CD14-positive monocyte (primary cell): ENCODE measurements at places on chromosomes 1 and 21.
A peak's percentile ranks its signal among the peaks of the same experiment; 100 is the strongest.

DNA sequence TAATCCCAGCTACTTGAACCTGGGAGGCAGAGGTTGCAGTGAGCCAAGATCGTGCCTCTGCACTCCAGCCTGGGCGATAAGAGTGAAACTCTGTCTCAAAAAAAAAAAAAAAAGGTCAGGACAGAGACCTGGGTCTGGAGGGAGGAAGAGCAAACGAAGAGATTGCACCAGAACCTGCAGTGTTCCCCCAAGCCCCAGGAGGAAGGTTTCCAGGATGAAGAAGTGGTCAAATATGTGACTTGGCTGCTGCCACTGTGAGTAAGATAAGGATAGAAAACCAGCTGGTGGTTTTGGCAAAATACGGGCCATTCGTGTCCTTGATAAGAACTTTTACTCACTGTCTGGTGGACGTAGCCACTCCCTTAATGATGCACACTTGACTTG is 42.2 kb downstream of the CLDN14 start:
- DNase-seq: peak; percentile 33

- DNase-seq: no peak
These were observed 91.1 kb upstream of the TLR5 start for GRCh38 chr1:223234170-223234514.

GRCh38 chr1:8118031-8118451 is 91.9 kb upstream of the ERRFI1 start:
- no peak for DNase-seq

DNA sequence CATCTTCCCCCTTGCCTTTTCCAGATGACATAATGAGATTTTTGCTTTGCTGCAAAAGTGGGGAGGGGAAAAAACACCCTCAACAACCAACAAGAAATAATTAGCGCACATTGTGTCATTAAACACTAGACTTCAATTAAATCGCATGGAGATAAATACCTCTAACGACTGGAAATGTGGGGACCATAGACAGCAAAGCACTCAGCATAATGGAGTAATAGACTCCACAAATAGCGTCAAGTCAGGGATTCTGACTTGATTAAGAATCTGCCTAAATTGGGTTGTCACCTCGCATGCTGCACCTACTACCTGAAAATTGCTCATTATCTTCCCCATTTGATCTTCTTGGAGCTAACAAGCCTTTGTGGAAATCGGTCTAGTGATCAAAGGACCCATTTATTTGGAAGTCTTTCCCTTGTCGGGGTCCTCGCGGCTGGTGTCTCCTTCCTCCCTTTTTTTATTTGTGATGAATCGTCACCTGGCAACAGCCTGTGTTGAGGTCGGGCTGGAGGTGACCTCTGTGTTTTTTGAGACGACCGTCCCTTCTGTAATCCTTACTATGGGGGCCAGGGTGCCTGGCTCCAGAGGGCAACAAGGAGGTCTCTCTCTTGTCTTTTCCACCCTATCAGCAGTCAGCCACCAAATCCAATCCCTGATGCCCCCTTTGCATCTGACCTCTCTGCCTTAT is 75.3 kb upstream of the IGSF21 start:
- DNase-seq: no peak

DNA sequence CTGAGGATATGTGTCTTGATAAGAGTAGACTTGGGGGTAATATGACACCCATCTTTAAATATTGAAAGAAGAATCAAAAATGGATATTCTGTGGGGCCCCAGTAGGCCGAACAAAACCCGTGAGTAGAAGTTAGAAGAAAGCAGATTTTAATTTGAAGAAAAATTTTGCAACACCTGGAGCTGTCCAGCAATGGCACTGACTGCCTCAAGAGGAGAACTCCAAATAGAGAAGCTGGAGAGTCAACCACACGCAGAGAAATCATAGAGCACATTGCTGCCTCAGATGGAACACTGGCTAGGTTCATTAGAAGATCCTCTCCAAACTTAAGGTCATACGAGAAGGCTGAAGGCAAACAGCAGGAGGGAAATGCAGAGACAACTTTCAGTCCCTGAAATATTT is 6.8 kb downstream of the NHLH1 start:
- no peak for DNase-seq

DNA sequence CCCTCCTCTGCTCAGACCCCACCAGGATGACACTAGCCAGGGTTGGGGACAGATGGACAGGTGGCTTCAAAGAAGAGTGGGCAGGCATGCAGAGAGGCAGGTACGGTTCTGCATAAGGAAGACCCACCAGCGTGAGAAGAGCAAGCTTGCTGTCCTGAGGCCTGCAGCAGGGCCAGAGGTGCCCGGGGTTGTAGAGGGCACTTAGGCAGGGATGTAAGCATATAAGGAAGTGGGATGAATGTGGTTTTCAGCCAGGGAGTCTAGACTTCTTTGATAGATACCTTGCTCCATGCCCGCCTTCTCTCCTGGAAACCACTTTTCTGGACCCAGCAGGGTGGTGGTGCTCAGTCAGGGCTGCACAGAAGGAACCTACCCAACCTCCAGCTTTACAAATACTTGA is 1.4 kb downstream of the TTC39A start:
- no peak for DNase-seq

DNA sequence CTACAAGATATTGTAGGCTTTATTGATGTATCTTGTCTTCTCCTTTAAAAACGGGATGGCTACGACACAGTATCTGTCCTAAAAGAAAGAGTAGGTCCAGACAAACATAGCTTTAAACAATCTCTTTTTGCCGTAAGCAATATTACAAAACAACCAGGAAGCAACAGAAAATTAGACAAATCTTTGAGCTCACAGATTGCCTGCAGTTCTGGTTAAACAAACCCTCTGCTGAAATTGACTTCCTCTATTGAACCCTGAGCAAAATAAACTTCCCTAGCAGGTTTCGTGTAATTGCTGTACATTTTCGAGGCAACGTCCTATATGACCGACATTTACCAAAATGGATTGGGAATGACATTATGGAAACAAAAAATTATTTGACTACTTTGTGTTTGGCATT is 50.6 kb downstream of the CHML start:
- DNase-seq: peak; percentile 26

- no peak for DNase-seq
These were observed 33.9 kb upstream of the SELENON start for GRCh38 chr1:25765923-25766589.

GRCh38 chr1:98331243-98331642 is 330.3 kb upstream of the SNX7 start:
- DNase-seq: no peak

DNA sequence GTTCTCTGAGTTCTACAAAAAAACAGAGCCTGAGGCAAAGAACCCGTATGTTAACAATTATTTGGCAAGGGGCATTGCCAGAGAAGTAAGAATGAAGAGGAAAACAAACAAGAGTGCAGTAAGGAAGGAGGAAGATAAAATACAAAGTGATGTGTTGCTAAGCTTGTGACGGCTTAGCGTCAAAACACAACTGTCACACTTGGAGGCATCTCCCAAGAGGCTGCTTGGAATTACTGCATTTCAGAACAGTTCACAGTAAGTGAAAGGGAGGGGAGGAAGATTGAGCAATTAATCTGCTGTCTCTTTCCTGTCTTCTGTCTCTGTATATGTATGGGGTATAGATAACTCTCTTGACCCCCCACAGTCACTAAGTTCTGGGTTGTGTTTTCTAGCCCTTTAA is 1017.0 kb upstream of the TMPRSS15 start:
- DNase-seq: no peak

DNA sequence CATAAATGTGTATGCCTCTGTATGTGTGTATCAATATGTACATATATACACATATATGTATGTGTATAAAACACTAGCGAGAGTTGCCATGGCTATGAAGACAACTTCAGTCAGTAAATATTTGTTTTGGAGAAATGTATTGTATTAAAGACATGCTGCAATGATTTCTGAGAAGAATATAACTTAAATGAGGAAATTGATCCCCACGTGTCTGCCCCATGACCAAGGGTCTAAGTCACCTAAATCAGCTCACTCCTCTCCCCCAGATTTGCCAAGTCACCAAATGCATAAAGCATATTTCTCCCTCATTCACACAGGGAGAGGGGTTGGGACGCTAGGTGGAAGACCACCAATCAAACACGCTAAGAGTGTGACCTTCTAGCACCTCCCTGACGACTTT is 58.3 kb upstream of the LYST start:
- DNase-seq: no peak

DNA sequence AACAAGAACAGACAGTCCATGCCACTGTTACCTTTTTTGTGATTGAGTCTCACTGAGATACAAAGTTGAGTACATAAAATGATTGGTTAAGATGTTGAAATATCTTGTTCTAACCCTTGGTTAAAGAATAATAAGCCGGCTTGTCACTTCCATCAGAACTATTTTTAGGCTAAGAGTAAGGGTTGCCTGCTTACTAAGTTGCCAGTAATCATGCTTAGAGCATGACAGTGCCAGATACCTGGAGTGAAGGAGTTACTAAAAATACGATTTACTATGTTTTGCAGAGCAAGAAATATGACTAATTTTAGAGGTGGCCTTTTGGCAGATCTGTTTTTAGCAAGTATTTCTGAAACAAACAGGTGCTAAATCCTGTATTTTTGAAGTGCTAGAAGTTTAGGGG is 6.0 kb downstream of the HUNK start:
- no peak for DNase-seq

- DNase-seq: no peak
These were observed 13.4 kb upstream of the LRRC47 start for GRCh38 chr1:3809680-3810079.

- no peak for DNase-seq
These were observed 116.9 kb downstream of the TGFBR3 start for GRCh38 chr1:91768786-91769725.

GRCh38 chr21:46411236-46411635 is 47.5 kb upstream of the DIP2A start:
- DNase-seq: no peak

GRCh38 chr1:214220891-214221290 is 60.1 kb upstream of the SMYD2 start:
- no peak for DNase-seq

- DNase-seq: no peak
These were observed 147.5 kb downstream of the TSEN15 start for GRCh38 chr1:184199036-184199435.
